ENCODE measurements at places on chromosomes 11 and 22. TPM values are rescaled to one million over a fixed set of nuclear protein-coding genes. Genes with fewer than 3 reads are reported as not detected.

CBLIF gene
- not detected for total RNA-seq

SLC7A4 gene
- 4.5 TPM for total RNA-seq

SLCO2B1 gene
- total RNA-seq = 10.7 TPM

GNG3 gene
- not detected for total RNA-seq

TYR gene
- 10.7 TPM for total RNA-seq

USP47 gene
- total RNA-seq = 83.0 TPM

ANGPTL5 gene
- total RNA-seq = 0.84 TPM

NLRP14 gene
- not detected for total RNA-seq

PRR5 gene
- 19.5 TPM for total RNA-seq

GAS2 gene
- total RNA-seq = 2.1 TPM

GRM5 gene
- total RNA-seq = not detected

MMP12 gene
- total RNA-seq = not detected

CREB3L1 gene
- total RNA-seq = 0.61 TPM

Data from lower leg skin (tissue), 4 donors.